ENCODE measurements at places on chromosomes 16 and 17.

GRCh38 chr17:74052993-74053711 lies 150.3 kb upstream of the RPL38 start:
- DNase-seq: no peak

DNA sequence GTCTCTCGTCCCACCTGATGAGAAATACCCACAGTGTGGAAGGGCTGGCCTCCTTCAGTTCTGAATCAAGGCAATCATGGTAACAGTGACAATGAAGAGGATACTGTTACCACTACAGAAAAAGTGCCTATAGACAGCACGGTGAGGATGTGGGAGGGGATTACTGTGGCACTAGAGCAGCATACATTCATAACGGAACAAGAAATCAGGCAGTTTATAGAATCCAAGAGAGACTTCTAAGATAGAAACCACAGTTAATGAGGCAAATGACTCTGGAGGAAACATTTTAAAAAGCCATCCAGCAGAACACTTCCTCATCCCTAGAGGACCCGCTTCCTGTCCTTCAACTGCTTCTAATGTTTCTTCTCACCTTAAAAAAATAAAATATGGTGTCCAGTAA lies 2.7 kb downstream of the RUSF1 start:
- DNase-seq: no peak

DNA sequence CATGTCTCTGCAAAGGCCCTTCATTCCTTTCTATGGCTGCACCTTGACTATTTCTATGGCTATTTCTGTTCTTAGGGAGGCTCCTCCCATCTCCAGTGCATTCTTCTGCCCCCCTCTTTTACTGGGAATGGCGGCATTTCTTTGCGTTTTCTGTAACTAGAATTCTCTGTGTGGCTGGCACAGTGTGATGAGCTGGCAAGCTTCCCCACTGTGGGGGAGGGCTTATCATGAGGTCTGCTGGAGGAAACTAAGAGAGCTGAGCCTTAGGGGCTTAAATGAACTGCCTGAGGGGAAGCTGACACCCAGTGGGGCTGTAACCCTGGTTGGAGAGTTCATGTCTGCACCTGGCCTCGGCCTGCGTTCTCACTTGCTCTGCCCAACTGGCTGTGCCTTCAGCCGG lies 1.5 kb upstream of the CARD14 start:
- no peak for DNase-seq

- DNase-seq: peak; percentile 2
Measured at GRCh38 chr16:1102921-1103635, 7.0 kb upstream of the C1QTNF8 start.

DNA sequence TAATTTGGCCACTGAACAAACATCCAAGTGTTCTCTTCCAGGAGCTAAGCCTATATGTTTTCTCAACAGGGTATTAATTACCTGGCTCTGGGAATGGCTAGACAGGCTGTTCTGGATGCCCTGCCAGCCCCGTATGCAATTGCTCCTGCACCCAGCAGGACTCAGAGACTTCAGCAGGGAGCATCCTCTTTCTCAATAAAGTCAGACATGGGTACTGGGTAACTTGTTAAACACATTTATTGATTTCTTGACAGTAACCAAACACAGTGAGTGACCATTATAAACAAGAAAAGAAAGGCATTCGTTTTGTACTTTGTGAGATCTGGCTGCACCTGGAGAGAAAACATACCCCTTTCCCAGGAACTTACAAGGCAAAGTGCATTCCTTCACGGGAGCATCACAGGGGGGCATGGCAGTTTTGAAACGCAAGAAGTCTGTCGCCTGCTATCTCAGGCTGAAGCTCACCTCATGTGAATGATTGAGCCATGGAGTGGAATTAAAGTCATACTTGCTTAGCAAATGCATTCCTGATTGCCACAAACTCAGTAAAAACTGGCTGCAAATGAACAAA lies 369.8 kb downstream of the UTP18 start:
- DNase-seq: no peak

GRCh38 chr17:76672270-76672851 lies 28.8 kb upstream of the ST6GALNAC1 start:
- DNase-seq: peak; percentile 16

DNA sequence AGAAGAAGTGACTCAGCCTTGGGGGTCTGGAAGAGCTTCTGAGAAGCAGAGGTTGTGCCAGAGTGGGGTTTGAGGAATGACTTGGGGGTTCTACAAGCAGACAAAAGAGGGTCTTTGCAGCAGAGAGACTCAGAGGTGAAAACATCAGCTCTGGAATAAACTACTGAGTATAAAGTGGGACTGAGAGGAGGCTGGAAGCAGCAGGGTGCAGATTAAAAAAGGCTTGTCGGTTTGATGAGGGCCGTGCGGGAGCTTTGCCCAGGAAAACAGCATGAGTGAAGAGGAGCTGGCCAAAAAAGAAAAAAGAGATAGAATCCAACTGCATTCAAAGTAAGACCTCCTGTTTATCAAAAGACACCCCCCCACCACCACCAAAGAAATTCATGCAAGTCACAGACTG lies 13.1 kb upstream of the ACE start:
- no peak for DNase-seq

- no peak for DNase-seq
Measured at GRCh38 chr16:74724820-74725549, 24.3 kb upstream of the MLKL start.

DNA sequence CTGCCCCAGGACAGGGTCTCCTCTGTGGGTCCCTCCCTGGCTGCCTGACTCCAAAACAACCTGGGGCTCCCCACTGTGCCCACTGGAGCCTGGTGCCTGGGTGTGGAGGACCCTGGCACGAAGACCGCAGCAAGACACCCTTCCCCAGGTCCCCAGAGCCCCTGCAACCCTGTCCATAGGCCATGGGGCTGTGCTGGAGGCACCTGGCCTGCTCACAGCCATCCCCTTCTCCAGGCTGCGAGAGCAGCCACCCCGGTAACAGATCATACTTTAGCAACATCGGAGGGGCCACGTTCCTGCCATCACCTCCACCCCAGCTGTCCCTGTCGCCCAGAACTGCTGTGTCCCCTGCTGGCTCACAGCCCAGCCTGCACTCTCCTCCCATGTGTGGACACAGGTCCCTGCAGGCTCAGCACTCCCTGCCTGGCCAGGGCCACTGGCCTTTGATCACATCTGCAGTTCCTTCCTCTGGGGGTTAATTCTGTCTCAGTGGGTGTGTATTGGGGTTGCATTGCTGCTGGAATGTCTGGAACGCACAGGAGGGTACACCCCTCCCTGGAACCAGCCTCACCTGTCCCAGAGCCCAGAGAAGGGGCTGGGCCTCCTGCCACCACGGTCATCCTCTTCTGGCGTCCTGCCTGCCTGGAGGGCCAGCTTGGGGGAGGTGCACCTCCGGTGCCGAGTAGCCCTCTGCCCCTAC lies 12.2 kb downstream of the PPL start:
- no peak for DNase-seq

DNA sequence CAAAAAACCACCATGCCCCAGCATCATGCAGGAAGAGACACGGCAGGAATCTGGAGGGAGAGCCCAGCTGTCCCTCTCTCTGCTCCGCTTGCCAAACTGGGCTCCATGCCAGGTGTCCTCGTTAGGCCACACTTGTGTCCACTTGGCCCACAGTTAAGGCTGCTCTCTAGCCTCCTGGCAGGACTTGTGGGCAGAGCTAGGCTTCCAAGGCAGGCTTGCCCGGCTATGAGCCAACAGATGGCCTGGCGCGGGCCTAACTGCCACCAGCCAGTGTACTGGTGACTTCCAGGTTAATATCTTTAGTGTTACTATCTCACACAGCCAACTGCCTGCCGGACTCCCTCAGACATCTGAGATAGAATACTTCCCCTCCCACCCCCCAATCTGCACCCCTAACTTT lies 10.6 kb downstream of the ATP6V0D1 start:
- no peak for DNase-seq

DNA sequence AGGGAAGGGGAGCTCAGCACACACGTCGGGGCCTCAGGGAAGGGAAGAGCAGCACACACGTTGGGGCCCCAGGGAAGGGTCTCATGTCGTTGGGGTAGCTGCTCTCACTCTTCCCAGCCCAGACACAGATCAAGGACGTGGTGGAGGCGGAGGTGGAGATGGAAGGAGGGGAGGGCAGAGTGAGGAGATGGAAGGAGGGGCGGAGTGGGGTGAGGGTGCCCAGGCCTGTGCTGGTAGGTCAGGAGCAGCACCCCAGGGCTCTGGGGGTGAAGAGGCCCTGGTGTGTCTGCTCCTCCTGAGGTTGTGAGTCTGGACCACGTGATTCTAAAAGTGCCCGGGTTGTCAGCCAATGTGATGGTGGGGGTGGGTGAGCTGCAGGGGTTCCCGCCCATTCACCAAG lies 14.9 kb downstream of the CLCN7 start:
- no peak for DNase-seq

- DNase-seq: no peak
Measured at GRCh38 chr17:2893422-2893914, 97.2 kb downstream of the RAP1GAP2 start.

- DNase-seq: no peak
Measured at GRCh38 chr17:7043182-7043496, 753 bp downstream of the SLC16A11 start.

GRCh38 chr16:47026947-47027346 lies 53.5 kb upstream of the DNAJA2 start:
- DNase-seq: no peak

- DNase-seq: no peak
Measured at GRCh38 chr17:73045724-73046123, 46.8 kb downstream of the SLC39A11 start.

- no peak for DNase-seq
Measured at GRCh38 chr17:66900126-66901010, 64.1 kb upstream of the CACNG4 start.

DNA sequence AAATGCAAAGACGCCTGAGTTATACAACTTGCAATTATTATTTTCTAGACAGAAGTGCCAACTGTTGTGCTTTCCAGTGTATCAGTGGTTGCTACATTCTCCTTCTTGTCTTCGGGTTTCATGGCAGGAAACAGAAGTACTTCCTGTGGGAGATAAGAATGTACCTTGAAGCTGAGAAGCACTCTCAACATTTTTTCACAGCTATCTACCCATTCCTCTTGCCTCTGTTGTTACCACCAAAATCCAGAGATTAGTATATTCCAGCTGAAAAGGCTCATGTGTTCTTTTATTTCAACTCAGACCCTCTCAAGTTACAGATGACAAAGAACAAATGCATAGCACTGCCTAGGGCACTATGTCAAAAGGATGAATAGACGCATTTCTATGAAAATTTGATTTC lies 4.8 kb upstream of the ADAT1 start:
- DNase-seq: no peak

- no peak for DNase-seq
Measured at GRCh38 chr17:10956821-10957220, 118.9 kb upstream of the PIRT start.

GRCh38 chr16:71952825-71953224 lies 47.4 kb downstream of the PKD1L3 start:
- no peak for DNase-seq

DNA sequence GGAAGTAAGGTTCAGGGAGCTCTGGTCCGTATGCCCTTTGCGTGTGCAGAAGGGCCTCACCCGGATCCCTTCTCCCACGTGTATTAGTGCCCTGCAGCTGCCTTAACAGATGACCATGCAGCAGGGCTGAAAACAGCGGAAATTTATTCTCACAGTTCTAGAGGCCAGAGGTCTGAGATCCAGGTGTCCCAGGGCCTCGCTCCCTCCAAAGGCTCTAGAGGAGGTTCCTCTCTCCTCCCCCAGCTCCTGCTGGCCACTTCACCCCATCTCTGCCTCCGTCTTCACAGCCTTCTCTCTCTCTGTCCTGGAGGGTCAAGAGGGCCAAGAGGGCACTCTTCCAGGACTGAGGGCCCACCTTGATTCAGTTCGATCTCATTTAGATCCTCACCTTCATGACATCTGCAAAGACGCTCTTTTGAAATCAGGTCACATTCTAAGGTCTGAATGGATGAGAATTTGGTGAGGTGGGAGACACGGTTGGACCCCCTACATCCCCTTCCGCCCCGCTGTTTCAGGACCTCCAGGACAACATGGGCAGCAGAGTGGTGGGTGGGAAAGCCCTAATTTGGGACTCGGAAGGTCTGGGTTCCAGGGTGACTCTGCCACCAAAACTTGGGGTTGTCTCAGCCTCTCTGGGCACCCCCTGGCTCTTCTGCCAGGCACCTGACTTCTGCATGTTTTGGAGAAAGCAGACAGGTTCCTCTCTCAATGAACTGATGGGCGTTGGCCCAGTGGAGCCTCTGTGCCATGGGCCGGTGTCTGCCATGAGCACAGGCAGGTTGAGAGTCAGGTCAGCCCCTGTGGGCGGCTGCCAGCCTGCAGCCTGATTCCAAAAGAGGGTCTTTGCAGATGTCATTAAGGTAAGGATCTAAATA lies 361.2 kb downstream of the SEC14L1 start:
- no peak for DNase-seq

DNA sequence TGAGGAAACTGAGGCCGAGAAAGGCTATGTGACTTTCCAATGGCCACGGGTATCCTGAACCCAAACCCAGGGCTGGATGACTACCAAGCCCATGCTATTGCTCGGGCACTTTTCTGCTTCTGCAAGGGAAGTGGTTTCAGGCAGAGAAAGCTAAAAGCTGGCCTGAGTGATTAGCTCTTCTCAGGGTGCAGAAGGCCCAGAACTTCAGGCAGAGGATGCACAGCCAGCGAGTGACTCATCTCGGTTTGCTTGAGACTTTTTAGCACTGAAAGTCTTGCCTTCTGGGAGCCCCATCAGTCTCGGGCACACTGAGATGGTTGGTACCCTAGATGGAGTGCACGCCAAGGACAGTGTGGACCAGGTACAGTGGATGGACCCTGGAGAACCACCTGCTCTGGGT lies 129.5 kb upstream of the SDK2 start:
- no peak for DNase-seq

- DNase-seq: no peak
Measured at GRCh38 chr17:11651089-11651488, 52.8 kb downstream of the DNAH9 start.

DNA sequence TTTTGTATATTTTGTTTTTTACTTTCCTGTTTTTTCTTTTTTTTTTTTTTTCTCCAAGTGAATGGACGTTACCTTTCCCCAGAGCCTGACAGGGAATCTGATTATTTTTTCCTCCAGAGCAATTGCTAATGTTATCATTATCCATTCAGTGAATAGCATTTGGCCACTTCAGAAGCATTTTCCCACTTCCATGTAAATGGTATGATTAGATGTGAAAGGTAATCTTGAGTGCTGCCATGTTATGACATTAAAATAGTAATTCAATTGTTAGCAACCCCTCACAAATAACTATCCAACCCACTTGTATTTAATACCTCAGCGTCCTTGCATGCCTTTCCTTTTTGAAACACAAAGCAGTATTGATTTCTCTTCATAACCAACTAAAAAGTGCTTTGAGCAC lies 1243.8 kb downstream of the CDH8 start:
- no peak for DNase-seq

GRCh38 chr17:80649200-80649644 lies 104.6 kb downstream of the RPTOR start:
- DNase-seq: no peak

Data from inflammatory macrophage treated with lipopolysaccharide for 1 hour (primary cell).